ENCODE measurements at places on chromosomes 5 and 9. TPM values are rescaled to one million over a fixed set of nuclear protein-coding genes. Genes with fewer than 3 reads are reported as not detected.

GRCh38 chr9:117704024-117704575 lies at the start of gene TLR4:
Gene TLR4, plus strand, starts transcription at chr9:117704403. Its CDS starts 70 bp downstream, at chr9:117704473.
- peaks cover 3% of the 10 kb centered on the region for H3K36me3 ChIP-seq
- H3K27ac ChIP-seq = peak within 1 kb of the TSS; percentile 84
- H3K27me3 ChIP-seq = no peaks in the 10 kb centered on the region
- peak; percentile 42 for DNase-seq
- H3K4me3 ChIP-seq = peak within 1 kb of the TSS; percentile 82

ANKRD34B gene
- not detected for total RNA-seq

DNA sequence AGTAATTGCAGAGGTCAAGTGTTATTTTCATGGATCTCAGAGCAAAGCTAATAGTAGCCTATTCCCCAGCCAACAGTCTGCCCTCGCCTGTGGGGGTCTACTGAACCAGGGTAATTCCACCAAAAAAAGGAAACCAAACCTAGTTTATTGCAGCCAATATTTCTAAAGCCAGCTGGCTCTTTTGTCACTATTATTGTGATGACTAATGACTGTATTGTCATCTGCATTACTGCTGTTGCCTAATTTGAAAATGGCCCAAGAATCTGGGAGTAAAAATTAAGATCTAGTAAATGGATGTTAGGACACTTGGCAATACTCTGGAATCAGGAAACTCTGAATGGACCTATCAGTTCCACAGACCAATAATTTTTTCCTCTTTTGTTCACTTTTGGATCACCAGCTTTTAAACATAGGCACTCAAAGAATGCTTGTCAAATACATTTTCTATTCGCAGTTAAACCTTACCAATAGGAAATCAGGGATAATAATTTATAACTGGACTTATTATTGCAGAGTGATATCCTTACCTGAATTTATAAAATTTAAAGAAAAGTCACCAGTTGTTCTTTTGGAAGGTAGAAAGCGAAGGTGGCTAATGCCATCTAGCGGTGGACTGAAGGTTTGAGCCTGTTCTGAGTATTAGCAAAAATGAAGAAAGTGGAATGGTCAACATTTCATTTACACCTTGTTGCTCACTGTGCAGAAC lies 69.2 kb downstream of the SYK start:
- no peak overlapping the region for H3K4me3 ChIP-seq
- H3K27ac ChIP-seq = peak overlapping the region; percentile 74
- H3K27me3 ChIP-seq = no peaks in the 10 kb centered on the region
- peaks cover 78% of the 10 kb centered on the region for H3K36me3 ChIP-seq

DNA sequence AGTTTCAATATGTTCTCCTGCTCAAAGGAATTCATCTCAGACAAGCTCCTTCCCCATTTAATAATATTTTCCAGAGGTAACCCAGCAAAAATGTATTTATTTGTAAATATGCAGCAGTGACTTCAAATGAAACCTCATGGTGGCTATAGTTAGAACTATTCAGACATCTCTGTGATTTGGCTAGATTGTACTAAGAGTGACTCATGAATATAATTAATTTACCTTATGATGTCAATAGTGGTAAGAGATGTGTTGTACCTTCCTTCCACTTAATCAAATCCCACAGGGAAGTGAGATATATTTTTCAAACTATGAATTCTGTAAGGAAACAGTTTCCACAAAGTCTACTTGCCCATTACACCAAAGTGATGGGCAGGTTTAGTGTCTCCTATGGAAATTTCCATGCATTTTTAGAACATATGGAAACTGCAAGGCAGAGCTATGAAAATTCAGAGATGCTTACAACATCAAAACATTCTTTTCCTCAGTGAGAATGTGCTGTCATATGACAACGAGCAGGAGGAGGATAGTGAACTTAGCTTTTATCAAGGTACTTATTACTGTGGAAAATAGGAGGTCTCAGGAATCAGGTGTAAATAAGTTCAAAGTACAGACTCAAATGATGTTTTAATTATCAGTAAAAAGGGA lies 34.0 kb upstream of the SPDL1 start:
- H3K27ac ChIP-seq = no peak overlapping the region
- H3K4me1 ChIP-seq = no peaks in the 10 kb centered on the region
- H3K27me3 ChIP-seq = peaks cover 55% of the 10 kb centered on the region
- H3K36me3 ChIP-seq = no peaks in the 10 kb centered on the region
- DNase-seq = no peak
